Tibial nerve (tissue), 4 donors: ENCODE measurements at places on chromosomes 1 and 21. TPM values are rescaled to one million over a fixed set of nuclear protein-coding genes. Genes with fewer than 3 reads are reported as not detected.
A peak's percentile ranks its signal among the peaks of the same experiment; 100 is the strongest.

DNA sequence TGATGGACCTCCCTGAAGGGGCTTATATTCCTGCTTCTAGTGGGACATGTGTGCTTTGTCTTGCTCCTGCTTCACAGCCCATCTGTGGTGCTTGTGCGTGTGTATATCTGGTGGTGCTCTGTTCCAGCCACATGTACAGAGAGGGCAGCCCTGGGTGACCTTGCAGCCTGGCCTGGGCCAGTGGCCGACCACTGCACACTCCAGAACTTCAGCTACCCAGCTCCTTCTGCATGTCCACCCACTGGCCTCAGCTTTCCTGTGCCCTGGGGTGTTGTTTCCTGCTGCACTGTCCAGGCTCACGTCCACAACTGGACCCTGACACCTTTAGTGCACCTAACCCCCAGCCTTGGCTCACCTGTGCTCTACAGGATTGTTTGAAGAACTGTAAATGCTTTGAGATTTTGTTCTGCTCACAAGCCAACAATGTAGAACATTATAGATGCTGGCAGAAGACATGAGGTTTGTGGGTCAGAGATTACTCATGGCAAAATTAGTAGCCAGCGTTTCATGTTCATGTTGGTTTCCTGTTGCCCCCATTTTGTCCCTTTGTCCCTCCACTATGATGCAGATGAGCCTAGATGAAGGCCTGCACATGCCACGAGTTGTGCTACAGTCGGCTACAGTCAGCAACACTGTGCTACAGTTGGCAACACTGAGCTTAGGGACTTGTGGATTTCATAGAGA, 5.3 kb upstream of the S100B start:
- H3K4me3 ChIP-seq: no peak overlapping the region
- H3K36me3 ChIP-seq: no peaks in the 10 kb centered on the region
- no peaks in the 10 kb centered on the region for H3K4me1 ChIP-seq
- no peak for DNase-seq

DNA sequence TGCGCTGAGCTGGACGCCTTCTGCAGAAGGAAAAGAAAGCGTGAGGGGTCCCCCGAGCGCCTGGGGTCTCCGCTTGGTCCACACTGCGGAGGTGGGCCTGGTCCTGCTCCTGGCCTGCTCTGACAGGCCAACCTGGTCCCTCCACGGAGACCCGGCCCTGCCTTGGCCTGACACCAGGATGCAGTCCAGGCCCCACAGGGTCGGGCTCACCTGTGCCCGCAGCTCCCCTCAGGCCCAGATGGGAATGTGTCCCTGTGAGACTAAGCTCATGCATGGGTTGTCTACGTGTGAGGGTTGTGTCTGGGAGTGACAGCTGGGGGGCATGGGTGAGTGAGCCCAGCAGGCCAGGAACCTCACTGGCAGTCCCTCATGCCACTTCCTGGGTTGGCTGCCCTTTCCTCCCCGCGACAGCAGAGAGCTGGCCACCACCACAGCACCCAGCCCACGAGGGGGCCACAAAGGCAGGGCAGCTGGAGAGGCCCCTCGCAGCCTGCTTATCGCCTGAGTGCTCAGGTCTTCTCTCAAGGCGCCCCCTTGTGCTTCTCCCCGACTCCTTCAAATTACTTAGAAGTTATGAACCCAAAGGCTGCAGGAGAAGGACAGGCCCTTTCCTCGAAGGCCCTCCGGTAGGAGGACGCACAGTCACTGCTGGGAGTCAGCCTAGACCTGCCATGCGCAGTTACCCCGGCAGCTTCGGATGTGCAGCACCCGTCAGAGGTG, 41.1 kb downstream of the SLC45A1 start:
- no peaks in the 10 kb centered on the region for H3K27me3 ChIP-seq
- peaks cover 13% of the 10 kb centered on the region for H3K4me1 ChIP-seq
- no peak overlapping the region for H3K27ac ChIP-seq

- no peak overlapping the region for H3K27ac ChIP-seq
- no peak for DNase-seq
- no peaks in the 10 kb centered on the region for H3K4me1 ChIP-seq
- H3K27me3 ChIP-seq: no peaks in the 10 kb centered on the region
- H3K36me3 ChIP-seq: no peaks in the 10 kb centered on the region
- no peak overlapping the region for H3K4me3 ChIP-seq
Observed at GRCh38 chr1:182770232-182770631, 19.3 kb upstream of the NPL start.

DNA sequence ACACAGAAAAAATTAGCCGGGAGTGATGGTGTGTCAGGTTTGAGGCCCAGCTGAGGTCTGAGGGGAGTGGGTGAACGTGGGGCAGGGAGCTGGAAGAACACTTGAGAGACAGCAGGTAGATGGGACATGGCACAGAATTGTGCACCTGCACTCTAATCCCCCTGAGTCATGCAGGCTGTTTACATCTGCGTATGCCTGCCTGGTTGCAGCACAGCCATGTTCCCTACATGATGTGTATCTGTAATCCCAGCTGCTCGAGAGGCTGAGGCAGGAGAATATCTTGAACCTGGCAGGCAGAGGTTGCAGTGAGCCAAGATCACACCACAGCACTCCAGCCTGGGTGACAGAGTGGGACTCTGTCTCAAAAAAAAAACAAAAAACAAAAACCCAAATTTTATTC, 44.8 kb downstream of the ATP5PO start:
- H3K4me3 ChIP-seq: no peak overlapping the region
- H3K36me3 ChIP-seq: no peaks in the 10 kb centered on the region
- no peaks in the 10 kb centered on the region for H3K4me1 ChIP-seq
- no peak overlapping the region for H3K27ac ChIP-seq
- H3K27me3 ChIP-seq: no peaks in the 10 kb centered on the region

GRCh38 chr21:37210130-37210529, 57.0 kb downstream of the VPS26C start:
- peaks cover 10% of the 10 kb centered on the region for H3K4me1 ChIP-seq
- H3K27ac ChIP-seq: no peak overlapping the region
- H3K36me3 ChIP-seq: no peaks in the 10 kb centered on the region
- H3K27me3 ChIP-seq: no peaks in the 10 kb centered on the region
- H3K4me3 ChIP-seq: no peak overlapping the region

GRCh38 chr1:39269791-39270342, 65.4 kb downstream of the MACF1 start:
- no peaks in the 10 kb centered on the region for H3K36me3 ChIP-seq
- H3K4me1 ChIP-seq: peaks cover 9% of the 10 kb centered on the region
- H3K27me3 ChIP-seq: no peaks in the 10 kb centered on the region
- peak; percentile 68 for DNase-seq

GRCh38 chr1:18960409-18960808, 3.9 kb upstream of the IFFO2 start:
- H3K36me3 ChIP-seq: no peaks in the 10 kb centered on the region
- no peak overlapping the region for H3K27ac ChIP-seq
- no peaks in the 10 kb centered on the region for H3K27me3 ChIP-seq

GRCh38 chr21:35579520-35580293, 480.6 kb downstream of the SETD4 start:
- H3K36me3 ChIP-seq: no peaks in the 10 kb centered on the region
- no peaks in the 10 kb centered on the region for H3K27me3 ChIP-seq
- no peak overlapping the region for H3K27ac ChIP-seq
- H3K4me1 ChIP-seq: no peaks in the 10 kb centered on the region
- H3K4me3 ChIP-seq: no peak overlapping the region

GRCh38 chr1:22633697-22634463, 2.5 kb upstream of the C1QA start:
- no peak overlapping the region for H3K27ac ChIP-seq
- no peaks in the 10 kb centered on the region for H3K36me3 ChIP-seq
- no peak overlapping the region for H3K4me3 ChIP-seq
- H3K4me1 ChIP-seq: no peaks in the 10 kb centered on the region
- DNase-seq: no peak

GRCh38 chr1:185896863-185897262, 162.7 kb downstream of the HMCN1 start:
- H3K4me3 ChIP-seq: no peak overlapping the region
- no peak for DNase-seq
- H3K27me3 ChIP-seq: no peaks in the 10 kb centered on the region

GRCh38 chr1:44036409-44037139, 5.3 kb upstream of the SLC6A9 start:
- H3K4me1 ChIP-seq: peaks cover 12% of the 10 kb centered on the region
- peak overlapping the region; percentile 73 for H3K27ac ChIP-seq
- H3K4me3 ChIP-seq: no peak overlapping the region
- no peaks in the 10 kb centered on the region for H3K36me3 ChIP-seq
- peak; percentile 32 for DNase-seq

DNA sequence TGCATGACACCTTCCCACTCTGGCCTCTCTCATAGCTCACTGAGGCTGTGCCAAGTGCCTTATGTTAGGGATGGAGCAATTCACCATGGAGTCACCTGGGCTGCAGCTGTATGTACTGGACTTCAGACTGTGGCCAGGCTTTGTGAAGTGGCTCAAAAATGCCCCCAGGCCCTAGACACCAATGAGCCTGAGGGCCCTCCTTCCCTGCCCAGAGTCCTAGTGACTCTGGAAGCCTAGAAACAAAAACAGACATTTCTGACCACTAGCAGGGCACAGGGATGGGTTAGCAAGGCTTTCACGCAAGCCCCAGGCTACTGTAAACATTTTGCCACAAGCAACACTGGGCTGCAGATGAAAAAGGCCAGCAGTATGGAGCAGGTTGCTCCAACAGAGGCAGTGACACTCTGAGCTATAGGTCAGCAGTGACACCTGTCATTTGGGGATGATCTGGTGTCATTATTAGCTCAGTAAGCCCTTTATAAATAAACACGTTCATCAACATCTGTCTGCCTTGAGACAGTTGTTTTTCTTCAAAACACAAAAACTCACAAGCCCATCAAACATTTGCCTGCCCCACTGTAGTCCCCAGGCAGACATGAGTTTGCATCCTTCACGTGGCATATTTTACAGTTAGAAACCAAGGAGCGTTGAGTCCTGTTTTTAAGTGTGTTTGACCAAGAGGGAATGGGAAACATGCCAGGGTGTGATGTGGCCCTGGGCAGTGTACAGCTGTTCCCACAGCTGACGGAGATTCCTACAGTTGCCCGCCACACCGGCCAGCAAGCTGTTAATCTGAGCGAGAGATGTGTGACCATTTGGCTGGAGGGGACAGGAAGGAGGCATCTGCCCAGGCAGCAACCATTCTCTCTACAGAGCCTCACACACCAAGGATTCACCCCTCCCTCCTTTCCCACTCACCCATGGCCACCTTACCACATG, 66.8 kb downstream of the KCNN3 start:
- no peak overlapping the region for H3K4me3 ChIP-seq
- H3K27me3 ChIP-seq: peaks cover 33% of the 10 kb centered on the region
- no peak overlapping the region for H3K27ac ChIP-seq
- H3K4me1 ChIP-seq: no peaks in the 10 kb centered on the region
- DNase-seq: no peak

DNA sequence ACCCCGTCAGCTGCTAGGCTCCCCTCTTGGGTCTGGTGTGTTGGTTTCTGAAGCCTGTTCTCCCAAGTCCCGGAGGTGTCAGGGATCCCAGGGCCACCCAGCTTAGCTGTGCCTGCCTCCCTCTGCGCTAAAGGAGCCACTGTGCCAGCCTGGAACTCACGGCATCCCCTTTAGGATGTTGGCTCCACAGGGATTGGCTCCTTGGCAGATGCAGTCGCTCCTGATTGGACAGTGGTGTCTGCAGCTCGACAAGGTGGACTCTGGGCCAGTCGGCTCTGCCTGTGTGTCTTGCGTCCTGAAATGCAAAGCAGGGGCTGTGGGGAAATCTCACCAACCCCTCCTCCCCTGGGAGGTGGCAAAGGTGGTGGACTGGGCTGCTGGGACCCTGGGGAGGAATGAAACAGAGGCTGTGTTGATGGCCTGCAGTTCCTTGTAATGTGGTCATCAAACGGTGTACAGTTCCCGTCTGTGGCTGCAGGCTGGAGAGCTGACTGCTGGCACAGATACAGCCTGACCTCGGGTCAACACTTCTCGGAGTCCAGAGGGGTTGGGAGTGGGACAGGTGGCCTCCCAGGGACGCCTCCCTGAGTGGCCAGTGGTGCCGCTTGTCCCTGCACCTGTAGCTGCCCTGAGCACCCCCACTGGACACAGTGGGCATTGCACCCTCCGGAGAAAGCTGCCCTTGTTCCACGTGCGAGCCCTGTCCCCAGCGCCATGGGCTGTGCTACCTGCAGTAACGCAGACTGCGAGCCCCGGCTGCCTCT, 11.5 kb upstream of the KCNAB2 start:
- no peaks in the 10 kb centered on the region for H3K36me3 ChIP-seq
- H3K4me3 ChIP-seq: no peak overlapping the region
- H3K27ac ChIP-seq: no peak overlapping the region
- peaks cover 6% of the 10 kb centered on the region for H3K4me1 ChIP-seq

GRCh38 chr1:160605205-160605604, 25.9 kb upstream of the CD84 start:
- no peak overlapping the region for H3K27ac ChIP-seq
- H3K4me3 ChIP-seq: no peak overlapping the region
- no peak for DNase-seq
- no peaks in the 10 kb centered on the region for H3K4me1 ChIP-seq
- H3K36me3 ChIP-seq: no peaks in the 10 kb centered on the region

DNA sequence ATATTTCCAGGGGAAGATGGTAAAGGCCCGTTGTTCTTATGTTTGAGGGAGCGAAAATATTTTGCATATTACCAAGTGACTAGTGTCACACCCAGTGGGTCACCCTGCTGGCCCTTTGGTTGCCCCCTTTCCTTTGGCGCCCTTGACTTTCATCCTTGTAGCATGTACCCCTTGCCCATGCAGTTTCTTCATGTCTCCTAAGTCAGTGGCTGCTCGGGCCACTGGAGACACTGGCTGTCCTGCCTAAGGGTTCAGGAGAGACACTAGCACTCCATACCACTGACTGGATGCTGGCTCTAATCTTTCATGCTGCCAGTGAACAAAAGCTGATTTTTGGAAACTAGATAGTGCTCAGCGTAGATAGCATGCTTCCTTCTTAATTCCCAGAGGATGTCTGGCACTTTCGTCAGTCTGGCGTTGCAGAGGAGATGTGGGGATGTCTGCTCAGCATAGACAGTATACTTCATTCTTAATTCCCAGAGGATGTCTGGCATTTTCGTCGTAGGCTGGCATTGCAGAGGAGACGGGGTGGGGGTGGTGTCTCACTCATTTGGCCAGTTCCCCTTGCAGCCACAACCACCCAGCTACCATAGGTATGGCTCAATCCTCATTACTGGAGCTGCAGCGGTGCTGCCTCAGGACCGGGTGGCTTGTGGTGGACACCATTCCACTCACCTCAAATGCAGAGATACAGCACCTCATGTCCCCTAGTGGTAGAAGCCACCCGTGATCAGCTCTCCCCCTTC, 770.9 kb upstream of the TPTE start:
- H3K27me3 ChIP-seq: no peaks in the 10 kb centered on the region
- DNase-seq: no peak
- H3K36me3 ChIP-seq: no peaks in the 10 kb centered on the region

GRCh38 chr1:239676522-239677273, 290.3 kb downstream of the CHRM3 start:
- H3K36me3 ChIP-seq: no peaks in the 10 kb centered on the region
- no peak for DNase-seq
- H3K27me3 ChIP-seq: no peaks in the 10 kb centered on the region
- no peak overlapping the region for H3K27ac ChIP-seq
- no peaks in the 10 kb centered on the region for H3K4me1 ChIP-seq

Gene C4BPA
- total RNA-seq: not detected

Gene CRTC2
- total RNA-seq: 25.7 TPM

Gene MMEL1
- total RNA-seq: not detected

Gene GPR37L1
- 26.0 TPM for total RNA-seq

Gene AMY1B
- total RNA-seq: not detected
